ENCODE measurements at places on chromosomes 1 and 21. TPM values are rescaled to one million over a fixed set of nuclear protein-coding genes. Genes with fewer than 3 reads are reported as not detected.

PADI1 gene
- not detected for total RNA-seq

IL10 gene
- total RNA-seq, result 1.0 TPM

FAM131C gene
- total RNA-seq, result not detected

CRABP2 gene
- 5.4 TPM for total RNA-seq

HEYL gene
- total RNA-seq, result not detected

YOD1 gene
- total RNA-seq, result 19.3 TPM

NKAIN1 gene
- total RNA-seq, result not detected

PADI4 gene
- total RNA-seq, result 0.57 TPM

TPTE gene
- not detected for total RNA-seq

LIPI gene
- not detected for total RNA-seq

CYP4Z1 gene
- not detected for total RNA-seq

CATSPERE gene
- total RNA-seq, result 0.92 TPM

S1PR1 gene
- 420 TPM for total RNA-seq

TNFRSF14 gene
- total RNA-seq, result 158 TPM

C1orf226 gene
- not detected for total RNA-seq

LCE1B gene
- not detected for total RNA-seq

LENEP gene
- not detected for total RNA-seq

TATDN3 gene
- 11.6 TPM for total RNA-seq

ACP6 gene
- total RNA-seq, result 4.9 TPM

MAN1A2 gene
- 49.3 TPM for total RNA-seq

ALX3 gene
- total RNA-seq, result not detected

NEGR1 gene
- not detected for total RNA-seq
